ENCODE measurements at places on chromosomes 13 and 19. TPM values are rescaled to one million over a fixed set of nuclear protein-coding genes. Genes with fewer than 3 reads are reported as not detected.

Gene PCDH17
- not detected for polyA plus RNA-seq

GRCh38 chr13:105612541-105612940, 922.9 kb downstream of the EFNB2 start:
- DNase-seq, result no peak

- DNase-seq, result no peak
Measured at GRCh38 chr13:111368091-111368490, 47.6 kb downstream of the TEX29 start.

DNA sequence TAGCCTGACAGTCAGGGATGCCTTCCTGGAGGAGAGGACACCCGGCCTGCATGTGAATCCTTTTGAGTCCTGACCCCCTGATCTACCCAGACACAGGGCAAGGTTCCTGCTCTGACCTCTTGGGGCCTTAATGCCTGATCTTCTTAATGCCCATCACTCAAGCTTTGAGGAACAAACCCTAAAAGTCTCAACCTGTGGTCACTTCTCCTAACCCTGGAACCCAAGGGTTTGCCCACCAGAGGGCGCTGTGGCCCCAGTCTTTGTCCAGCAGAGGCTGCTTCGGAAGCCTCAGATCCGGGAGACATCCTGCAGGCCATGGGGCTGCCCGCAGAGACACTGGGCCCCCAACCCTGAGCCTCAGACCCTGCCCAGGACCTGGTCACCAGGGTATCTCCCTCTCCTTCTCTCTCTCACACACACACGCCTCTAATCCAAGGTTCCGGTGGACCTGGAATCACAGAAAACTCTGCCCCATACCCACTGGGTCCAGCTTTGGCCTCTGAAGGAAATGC, 9.8 kb upstream of the DPF1 start:
- DNase-seq, result no peak

- no peak for DNase-seq
Measured at GRCh38 chr13:45601680-45602079, 13.9 kb downstream of the ERICH6B start.

DNA sequence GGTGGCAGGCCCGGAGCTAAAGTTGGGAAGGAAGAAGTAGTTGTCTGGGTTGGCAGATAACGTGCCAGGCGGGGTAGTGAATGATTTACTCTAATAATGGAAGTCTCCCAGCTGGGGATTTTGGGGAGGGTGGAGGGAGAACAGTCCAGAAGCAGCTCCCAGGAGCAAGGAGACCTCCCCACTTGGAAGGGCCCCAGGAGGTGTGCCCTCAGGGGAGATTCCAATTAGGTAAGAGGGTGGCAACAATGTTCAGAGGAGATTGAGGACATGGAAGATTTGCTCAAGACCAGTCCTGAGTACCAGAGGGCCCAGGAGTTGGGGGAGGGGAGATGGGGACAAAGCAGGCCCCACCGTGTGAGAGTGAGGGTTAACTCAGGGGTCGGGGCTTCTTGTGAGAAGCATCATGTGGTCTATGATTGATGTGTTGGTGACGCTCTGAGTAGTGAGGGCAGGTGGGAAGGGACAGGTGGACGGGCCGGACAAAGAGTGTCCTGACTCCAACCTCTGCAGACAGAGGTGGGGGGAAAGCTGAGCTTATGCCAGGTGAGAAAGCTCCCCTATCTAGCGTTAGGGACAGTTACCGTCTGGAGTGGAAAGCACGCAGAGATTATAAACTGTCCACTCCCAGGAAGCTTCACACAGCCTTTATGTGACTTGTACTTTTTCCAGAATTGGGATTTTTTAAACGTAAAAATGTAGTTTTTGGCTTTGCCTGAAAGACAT, 3.5 kb downstream of the SPINT2 start:
- DNase-seq, result no peak

Data from BJ (cell line).